ENCODE measurements at places on chromosomes 6 and 20.

DNA sequence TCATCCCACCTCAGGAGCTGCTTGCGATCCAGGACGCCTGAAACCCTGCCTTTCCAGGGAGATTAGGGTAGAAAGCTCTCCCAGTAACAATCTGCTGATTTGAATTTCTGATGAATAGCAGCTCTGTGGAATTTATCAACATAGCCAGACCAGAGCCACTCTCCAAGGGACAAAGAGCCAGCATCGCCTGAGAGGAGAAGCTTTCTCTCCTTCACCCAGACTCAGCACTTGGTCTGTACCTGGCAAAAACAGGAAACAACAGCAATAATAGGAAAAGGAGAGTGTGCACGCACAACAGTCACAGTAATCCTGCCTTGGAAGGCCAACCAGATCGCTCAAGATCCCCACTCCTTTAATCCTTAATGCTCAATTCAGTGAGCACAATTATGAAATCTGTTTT is 22.3 kb upstream of the ROS1 start:
- no peak for DNase-seq

- DNase-seq, result no peak
These were observed 3.4 kb downstream of the LY86 start for GRCh38 chr6:6591778-6592465.

DNA sequence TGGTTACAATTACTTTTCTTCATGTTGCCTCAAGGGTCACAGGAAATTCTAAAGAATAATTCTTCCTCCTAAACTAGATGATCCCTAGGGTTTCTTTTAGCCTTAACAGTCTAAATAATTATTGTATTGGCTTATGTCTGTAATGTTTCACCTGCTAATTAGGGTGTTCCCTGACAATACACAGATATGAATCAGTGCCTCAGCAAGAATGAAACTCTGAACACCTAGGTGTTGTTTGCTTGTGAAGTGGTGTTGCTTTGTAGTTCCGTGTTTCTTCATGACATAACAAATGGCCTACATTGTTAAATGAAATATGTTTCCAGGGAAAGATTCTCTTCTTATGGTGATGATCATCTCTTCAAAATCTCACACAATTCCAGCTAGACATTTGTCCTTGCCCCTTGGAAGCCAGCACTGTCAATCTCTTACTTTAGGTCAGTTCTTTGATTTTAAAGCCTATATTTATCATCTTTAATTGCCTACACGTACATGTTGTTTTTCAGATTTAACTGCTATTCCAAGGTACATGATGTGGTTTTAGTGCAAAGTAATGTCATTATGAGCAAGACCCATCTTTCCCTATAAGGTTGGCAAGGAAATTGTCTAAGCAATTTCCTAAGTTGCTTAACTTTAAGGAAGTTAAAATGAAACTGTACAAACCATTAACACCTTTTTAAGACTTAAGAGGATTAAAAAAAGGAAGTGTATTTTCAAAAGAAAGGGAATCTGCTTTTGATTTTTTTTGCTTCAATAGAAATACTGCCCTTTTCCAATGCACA is 111.9 kb downstream of the TBC1D7 start:
- DNase-seq, result no peak

DNA sequence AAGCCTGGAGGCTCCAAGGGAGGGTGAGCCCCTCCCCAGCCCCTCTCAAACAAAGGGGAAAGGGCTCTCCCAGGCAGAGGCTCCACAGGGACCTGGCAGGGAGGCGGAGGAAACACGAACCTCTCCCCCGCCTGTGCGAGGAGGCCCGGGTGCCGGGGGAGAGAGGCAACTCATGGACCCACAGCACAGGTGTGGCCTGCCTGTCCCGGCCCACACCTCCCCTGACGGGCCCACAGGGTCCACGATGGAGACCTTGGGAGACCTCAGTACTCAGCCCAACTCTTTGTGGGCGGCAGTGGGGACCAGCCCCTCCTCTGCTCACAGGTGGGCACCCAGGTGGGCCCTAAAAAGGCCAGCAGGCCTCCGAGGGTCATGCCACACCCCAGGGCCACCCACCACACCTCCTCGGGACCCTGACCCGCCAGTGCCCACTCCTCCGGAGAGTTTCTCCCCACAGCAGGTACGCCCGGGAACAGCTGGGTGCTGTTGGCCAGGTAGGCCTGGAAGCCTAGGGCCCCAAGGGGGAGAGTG is 12.2 kb downstream of the LAMA5 start:
- no peak for DNase-seq

DNA sequence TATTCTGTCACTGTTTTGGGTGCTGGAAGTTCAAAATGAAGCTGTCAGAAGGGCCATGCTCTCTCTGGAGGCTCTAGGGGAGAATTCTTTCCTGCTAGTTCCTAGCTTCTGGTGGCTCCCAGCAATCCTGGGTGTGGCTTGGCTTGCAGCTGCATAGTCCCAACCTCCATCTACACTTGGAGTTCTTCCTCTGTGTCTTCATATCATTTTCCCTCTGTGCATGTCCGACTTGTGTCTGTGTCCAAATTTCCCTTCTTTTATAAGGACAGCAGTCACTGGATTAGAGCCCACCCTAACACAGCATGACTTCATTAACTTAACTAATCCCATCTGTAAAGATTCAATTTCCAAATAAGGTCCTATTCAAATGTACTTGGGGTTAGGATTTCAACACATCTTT is 23.3 kb upstream of the ENPP1 start:
- DNase-seq, result no peak

- no peak for DNase-seq
These were observed 217.5 kb upstream of the THEMIS start for GRCh38 chr6:128118401-128118800.

DNA sequence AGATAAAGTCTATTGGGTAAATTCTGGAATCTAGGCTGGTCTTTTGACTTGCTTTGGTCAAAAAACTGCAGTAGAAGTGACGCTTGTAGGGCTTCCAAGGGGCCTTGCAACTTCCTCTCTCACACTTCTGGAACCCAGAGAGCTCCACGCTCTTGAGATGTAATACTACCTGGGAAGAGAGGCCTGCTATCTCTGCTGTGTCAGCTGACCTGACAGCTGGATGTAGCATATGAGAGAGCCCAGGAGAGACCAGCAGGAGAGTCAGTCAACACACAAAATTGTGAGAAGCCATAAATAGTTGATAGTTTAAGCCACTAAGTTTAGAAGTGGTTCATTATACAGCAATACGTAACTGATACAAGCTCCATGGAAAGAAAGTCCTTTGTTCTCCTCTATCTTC is 7.8 kb upstream of the RSPO3 start:
- no peak for DNase-seq

GRCh38 chr6:157106487-157106886 is 216.8 kb downstream of the TMEM242 start:
- no peak for DNase-seq

DNA sequence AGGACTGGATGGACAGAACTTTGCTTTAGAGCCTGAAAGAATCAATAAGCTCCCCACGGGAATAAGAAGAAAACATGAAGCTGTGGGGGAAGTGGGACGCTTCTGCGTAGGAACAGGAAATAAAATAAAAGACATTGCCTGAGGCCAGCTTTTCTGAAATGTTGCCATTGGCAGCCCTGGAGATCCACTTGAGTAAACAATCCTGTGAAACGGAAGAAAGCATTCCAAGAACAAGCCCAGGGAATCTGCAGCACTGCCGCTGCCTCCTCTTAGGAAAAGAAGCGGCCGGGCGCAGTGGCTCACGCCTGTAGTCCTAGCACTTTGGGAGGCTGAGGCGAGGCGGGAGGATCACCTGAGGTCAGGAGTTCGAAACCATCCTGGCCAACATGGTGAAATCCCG is 182.3 kb upstream of the RALGAPA2 start:
- DNase-seq, result no peak

DNA sequence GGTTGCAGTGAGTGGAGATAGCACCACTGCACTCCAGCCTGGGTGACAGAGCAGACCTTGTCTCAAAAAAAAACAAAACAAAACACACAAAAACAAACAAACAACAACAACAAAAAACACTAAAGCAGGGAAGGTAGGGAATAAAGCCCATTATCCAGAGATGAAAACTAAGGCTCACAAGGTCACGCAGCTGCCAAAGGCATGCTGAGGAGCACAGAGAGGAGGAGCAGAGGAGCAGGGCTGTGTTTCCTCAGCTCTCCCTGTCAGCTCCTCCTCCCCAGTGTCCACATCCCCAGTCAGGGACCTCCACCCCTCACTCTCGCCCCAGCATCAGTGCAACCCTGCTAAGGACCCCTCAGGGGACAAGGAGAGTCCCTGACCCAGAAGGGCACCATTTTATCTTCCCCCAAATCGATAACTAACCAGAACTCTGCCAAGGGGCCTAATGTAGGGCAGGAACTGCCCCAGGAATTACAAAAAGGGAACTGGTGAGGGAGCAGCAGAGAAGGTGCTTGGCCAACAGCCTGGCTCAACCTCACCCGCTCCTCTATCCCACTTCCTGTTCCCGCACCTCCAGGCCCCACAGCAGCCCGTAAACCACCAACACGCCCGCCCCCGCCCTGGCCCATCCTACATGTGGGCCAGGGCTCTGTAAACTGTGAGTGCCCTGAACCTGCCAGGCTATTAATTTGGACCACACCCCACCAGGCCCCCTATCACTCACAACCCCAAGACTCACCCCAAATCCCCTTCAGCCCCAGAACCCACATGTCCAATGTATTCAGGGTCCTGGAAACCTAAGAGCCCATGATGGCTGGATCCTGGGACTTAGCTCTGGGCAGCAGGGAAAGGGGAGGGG is 9.0 kb downstream of the TEAD3 start:
- DNase-seq, result no peak

- no peak for DNase-seq
These were observed 51.1 kb upstream of the PREP start for GRCh38 chr6:105453968-105454367.

DNA sequence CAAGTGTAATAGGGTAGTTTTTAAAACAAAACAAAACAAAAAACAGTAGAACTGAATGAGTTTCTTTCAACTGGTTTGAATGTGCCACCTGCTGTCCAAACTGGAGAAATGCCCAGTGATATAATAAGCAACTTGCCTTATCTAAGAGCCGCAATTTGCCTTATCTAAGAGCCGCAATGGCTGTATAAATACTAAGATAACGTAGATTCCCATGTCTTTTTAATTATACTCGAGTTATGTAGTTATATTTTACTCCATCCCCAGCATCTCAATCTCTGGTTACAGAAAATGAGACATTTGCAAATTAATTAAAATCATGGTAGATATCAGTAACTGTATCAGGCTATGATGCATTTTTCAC is 67.2 kb downstream of the RPP40 start:
- no peak for DNase-seq

GRCh38 chr6:151254451-151255081 is 14.8 kb downstream of the AKAP12 start:
- no peak for DNase-seq

- no peak for DNase-seq
These were observed 387.9 kb upstream of the ARID1B start for GRCh38 chr6:156389296-156389695.

DNA sequence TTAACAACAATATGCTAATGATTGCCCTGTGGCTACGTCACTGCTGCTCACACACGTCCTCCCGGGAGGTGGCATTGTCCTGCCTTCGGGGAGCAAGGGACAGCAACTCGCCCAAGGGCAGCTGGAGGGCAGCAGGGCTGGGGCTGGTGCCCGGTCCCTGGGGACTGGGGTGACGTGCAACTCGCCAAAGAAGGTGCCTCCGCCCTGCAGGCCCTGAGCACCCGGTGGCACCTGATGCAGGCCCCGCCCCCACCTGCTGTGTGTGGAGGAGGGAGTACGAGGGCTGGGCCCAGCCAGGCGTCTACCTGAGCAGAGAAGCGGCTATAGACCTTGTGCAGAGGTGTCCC is 64.8 kb upstream of the SLCO4A1 start:
- no peak for DNase-seq

DNA sequence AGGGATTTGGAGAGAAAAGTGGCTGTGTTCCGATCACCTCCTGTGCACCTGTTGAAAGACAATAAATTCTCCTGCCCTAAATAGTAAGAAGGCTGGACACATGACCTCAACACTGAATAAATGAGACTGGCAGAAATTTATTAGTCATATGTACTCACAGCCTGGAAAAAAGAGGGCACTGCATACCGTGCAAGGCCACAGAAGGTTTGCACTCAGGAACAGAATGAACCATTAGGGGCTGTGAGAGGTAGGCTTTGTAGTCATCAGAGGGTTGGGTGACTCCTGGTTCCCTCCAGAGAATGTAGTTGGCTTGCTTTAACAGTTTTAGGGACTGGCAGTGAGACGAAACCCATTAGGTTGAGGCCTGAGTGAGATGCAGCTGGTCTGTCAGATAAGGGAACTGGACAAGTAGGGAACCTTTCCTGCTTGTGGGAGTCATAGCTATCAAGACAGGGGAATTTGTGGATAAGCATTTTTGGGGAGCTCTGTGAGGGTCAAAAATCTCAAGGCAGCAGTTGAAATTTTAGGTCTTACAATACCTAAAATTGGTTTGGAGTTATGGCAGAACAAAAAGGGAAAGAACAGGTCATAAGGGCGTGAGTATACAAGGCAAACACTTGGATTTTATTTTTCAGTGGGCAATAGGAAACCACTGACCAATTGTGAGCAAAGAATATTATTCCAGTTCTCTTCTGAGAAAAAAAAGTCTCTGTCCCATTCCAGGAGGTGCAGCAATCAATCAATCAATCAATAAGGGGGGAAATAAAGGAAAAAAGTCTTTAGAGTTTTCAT is 67.9 kb upstream of the BTN3A2 start:
- DNase-seq, result no peak

DNA sequence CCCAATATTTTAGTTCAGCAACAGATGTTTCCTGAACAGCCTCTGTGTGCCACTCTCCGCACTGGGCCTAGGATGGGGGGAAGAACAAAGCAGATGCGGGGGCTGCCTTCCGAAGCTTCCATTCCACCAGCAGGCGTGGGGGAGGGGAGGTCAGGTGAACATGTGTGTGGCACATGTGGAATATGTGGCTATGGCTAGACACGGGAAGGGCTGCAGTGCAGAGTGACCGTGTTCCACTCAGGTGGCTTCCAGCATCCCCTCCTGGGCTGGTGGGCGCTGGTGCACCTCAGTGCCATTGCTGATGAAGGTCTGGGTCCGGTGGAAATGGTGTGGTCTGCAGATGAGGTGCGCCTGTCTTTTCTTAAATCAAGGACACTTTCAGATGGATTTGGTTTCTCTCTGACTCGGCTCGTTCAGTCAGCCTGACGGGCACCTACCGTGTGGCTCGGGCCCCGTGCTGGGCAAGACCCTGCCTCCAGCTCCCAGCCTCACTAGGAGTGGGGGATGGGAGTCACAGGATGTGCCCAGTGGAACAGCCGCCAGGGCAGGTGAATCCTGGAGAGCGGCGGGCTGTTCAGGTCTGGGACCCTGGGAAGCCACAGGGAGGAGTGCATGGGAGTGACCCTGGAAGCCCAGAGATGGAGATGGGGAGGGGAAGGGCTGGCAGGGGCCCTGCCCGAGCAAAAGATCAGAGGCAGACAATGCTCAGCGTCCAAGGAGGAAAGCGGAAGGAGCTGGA is 111.0 kb downstream of the SYCP2 start:
- DNase-seq, result no peak

GRCh38 chr6:155317186-155317585 is 2.9 kb upstream of the TFB1M start:
- DNase-seq, result no peak

- no peak for DNase-seq
These were observed 152.2 kb downstream of the MAFB start for GRCh38 chr20:40536808-40537207.

- no peak for DNase-seq
These were observed 4.4 kb downstream of the PNLDC1 start for GRCh38 chr6:159804504-159804903.

All from activated effector memory CD4-positive, alpha-beta T cell treated with Interleukin-2 at 50 U/mL for 16 hours (primary cell).